ENCODE measurements at places on chromosomes 6 and 20.

GRCh38 chr6:29908710-29909109, 33.6 kb upstream of the HLA-A start:
- no peak for DNase-seq

- no peak for DNase-seq
These were observed 293.5 kb downstream of the SMOC2 start for GRCh38 chr6:168734523-168734922.

DNA sequence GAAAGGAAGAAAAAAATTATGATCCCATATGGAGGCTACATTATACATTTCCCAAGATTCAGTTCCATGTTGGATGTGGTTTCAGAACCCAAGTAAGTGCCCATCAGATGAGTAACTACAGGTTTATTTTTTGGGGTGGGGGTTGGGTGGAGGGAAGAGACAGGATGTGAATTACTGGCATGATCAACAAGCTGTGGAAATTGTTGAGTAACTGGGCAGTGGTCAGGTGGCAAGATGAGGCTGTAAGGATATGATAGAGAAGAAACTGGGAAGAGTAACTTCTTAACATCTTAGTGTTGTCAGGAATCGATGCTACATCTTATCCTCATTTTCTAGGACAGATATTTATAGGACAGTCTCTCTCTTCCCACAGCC, 153.5 kb downstream of the CFAP61 start:
- no peak for DNase-seq

DNA sequence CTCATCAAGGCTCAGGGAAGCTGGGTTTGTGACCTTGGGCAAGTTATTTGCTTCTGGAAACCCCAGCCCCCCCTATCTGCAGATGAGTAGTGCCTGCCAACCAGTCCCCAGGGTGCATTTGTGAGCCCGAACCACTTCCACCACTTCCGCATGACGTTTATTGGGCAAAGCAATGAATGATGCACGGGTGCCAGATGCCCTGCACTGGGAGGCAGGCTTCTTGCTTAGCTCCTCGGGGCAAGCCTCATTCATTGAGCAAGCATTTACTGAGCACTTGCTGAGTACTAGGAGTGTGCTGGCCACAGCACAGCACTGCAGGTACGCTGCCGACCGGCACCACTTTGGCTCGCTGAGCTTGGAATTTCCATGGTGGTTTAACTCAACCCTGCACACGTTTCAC, 60.2 kb downstream of the GNAS-AS1 start:
- DNase-seq: no peak

- peak; percentile 43 for DNase-seq
These were observed 82.7 kb downstream of the PSMG4 start for GRCh38 chr6:3341467-3341866.

- DNase-seq: no peak
These were observed 16.3 kb downstream of the LRRC1 start for GRCh38 chr6:53811082-53811481.

DNA sequence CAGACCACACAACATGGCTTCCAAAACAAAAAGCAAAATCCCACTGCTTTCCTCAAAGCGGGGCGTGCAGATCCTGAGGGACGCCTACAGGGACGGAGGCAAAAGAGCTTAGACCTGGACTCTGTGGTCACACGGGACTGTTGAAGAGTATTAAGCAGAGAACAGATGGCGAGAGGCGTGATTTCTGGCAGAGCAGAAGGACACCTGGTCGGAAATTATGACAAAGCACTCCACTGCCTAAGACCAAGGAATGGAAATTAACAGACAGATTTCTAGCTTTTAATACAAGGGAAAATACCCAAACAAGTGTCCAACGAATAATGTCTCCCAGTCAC, 15.4 kb downstream of the CST7 start:
- DNase-seq: no peak
